NCI-H524 (cell line): ENCODE measurements at places on chromosomes 5 and 9.

GRCh38 chr5:72506158-72506549 is 1.1 kb downstream of the ZNF366 start:
- no peak for DNase-seq

GRCh38 chr5:115291397-115291796 is 5.1 kb downstream of the CCDC112 start:
- DNase-seq, result no peak

- no peak for DNase-seq
Measured at GRCh38 chr9:135012166-135012565, 75.3 kb upstream of the OLFM1 start.

GRCh38 chr5:35752012-35752411 is 104.7 kb upstream of the IL7R start:
- no peak for DNase-seq
